Memory B cell (primary cell): ENCODE measurements at places on chromosomes 11 and 22.

DNA sequence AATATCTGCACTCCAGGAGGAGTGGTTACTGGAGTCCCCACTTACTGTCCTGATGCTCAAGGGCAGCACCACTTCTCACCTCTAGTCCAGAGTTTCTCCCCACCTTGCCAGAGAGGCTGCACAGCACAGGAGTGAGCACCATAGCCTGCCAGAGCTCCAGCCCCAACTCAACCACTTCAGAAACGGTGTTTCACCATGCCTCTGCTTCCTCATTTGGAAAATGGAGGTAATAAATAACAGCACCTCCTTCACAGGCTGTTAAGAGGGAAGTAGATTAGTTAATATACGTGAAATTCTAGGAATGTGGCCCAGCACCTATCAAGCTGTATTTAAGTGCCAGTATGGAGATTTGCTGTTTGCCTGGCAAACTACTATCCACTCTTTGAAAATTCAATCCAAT lies 63.0 kb downstream of the GALNT18 start:
- no peak for DNase-seq

DNA sequence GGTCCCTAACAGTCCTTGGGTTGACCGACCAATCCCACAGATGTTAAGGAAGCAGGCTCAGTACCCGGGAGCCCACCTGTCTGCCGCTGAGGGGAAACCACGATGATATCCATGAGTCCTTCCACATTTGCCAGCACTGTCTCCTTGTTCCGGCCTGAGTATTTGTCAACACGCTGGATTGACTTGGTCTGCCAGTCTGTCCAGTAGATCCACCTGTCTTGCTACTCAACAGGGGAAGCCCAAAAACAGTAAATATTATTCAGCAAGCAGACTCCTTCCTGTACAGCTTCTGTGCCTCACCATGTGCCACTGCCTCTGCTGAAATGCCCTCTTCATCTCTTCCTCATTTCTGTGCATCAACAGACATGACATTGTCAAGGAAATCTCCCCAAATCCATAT lies 22.8 kb upstream of the CKAP5 start:
- DNase-seq, result no peak

GRCh38 chr11:98572941-98573340 lies 447.8 kb upstream of the CNTN5 start:
- no peak for DNase-seq

- no peak for DNase-seq
Measured at GRCh38 chr11:132126973-132127899, 756.8 kb downstream of the NTM start.

GRCh38 chr22:23516304-23516703 lies 63.8 kb downstream of the IGLL1 start:
- no peak for DNase-seq

DNA sequence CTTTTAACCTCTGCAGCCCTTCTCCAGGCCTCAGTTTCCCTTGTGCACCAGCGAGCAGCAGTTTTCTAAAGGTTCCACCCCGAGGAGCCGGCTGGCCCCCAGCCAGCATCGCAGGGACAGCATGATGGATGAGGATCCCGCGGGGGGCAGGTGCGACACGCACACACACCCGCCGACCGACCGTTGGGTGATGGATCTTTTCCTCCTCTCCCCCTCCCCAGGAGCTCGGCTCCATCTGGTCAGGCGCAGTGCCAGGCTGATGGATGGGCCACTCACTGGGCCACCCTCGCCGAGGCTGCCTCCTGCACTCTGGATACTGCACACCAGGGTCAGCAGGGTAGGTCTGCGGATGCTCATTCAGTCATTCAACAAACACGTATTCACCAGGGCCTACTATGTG lies 12.8 kb upstream of the CABP7 start:
- DNase-seq, result no peak

GRCh38 chr22:28750471-28750881 lies 8.6 kb downstream of the HSCB start:
- DNase-seq, result no peak

- no peak for DNase-seq
Measured at GRCh38 chr11:93484716-93485115, 58.5 kb downstream of the SMCO4 start.

- DNase-seq, result no peak
Measured at GRCh38 chr11:28833670-28834069, 725.5 kb downstream of the METTL15 start.

GRCh38 chr11:126082251-126083109 lies 19.8 kb upstream of the CDON start:
- DNase-seq, result no peak

GRCh38 chr11:34266090-34266912 lies 91.5 kb downstream of the ABTB2 start:
- DNase-seq, result no peak

- DNase-seq, result no peak
Measured at GRCh38 chr11:67045314-67045713, 11.3 kb upstream of the RHOD start.
